ENCODE measurements at places on chromosomes 5 and 9.

DNA sequence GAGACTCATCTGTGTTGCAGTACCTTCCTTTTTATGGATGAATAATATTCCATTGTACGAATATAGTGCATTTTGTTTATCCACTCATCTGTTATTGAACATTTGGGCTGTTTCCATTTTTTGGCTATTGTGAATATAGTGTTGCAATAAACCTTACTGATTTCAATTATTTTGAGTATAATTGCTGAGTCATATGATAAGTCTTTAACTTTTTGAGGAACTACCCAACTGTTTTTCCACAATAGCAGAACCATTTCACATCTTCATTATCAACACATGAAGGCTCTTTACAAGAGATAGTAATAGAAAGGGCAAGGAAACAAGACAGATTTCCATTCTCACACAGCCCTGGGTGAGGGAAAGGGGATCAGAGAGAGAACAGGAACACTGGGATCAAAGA is 329.2 kb downstream of the RAB3C start:
- no peak for DNase-seq

- DNase-seq = no peak
Observed at GRCh38 chr5:111379391-111379816, 132.9 kb downstream of the STARD4 start.

- no peak for DNase-seq
Observed at GRCh38 chr9:80842389-80842788, 847.0 kb downstream of the TLE1 start.

DNA sequence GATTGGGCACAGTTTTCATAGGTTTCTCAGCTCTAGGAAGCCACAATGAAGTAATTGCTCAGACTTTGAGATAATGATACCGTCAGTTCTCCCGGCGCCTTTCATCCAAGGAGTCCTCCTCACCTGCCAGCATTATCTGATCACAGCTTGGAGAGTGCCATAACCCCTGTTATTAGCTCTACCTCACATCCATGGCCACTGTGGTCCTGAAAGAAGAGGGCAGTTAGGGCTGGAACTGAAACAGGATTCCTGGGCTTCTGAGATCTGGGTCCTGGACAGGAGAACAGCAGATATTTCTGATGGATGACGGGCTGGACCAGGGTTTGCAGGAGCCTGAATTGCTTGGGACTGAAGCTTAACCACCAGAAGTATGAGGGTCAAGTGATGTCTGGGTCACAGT is 13.5 kb downstream of the RGS3 start:
- no peak for DNase-seq

DNA sequence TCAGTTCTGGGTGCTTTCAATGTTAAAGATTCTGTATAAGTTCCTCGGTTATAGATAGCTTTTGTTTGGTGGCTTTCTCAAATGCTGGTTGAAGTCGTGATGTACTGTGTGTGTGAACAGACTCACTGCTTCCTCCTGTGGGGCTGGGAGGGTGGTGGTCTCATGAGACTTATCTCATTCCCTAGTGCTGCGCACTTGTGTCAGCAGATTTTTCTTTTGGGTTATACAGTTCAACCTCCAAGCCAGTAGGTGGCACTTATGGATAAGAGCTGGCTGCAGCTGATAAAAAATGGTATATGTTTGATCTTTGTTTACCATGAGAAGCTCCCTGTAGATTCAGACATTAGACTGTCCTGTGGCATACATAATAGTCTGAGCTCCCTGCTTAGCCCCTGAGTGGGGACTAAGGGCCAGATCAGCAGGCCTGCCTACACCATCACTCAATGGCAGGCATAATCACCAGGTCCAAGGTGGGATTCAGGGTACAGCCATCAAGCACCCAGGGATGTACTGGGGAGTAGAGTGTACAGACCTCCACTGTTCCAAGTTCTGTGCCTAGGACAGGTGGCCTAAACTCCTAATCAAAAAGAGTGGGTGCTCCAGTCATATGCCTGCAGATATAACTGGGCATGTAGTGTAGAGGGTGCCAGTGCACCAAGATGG is 174.2 kb downstream of the OXCT1 start:
- peak; percentile 4 for DNase-seq

DNA sequence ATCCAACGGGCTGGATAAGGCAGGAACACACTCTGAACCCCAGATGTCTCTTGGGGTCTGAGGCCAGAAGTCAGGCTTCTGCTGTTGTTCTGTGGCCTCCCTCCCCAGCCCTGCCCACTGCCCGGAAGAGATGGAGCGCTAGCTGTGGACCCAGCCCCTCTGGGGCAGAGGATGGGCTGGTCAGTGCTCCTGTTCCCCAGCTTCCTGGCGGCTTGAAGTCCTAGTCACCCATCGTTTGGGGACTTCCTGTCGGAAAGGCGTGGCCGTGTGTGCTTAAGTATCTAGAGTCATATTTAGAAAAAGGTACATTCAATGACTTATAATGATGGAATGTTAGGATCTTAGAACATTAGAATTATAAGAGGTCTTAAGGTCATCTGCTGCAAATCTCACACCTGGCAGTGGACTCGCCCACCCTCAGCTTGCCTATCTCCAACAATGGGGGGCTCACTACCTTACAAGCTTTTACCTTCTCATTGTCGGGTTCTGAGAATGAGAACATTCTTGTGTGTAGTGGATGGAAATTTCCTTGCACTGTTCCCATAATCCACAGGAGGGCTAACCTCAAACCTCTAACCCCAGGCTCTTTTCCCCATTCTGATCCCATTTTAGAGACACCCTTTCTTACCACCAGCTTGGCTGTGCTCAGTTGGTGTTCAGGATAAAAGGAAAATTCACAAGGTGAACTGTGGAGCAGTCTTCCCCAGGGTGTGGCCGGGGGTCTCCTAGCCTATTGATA is 13.4 kb upstream of the AIF1L start:
- DNase-seq = no peak

GRCh38 chr5:138927979-138928378 is 52.8 kb upstream of the LRRTM2 start:
- DNase-seq = no peak

DNA sequence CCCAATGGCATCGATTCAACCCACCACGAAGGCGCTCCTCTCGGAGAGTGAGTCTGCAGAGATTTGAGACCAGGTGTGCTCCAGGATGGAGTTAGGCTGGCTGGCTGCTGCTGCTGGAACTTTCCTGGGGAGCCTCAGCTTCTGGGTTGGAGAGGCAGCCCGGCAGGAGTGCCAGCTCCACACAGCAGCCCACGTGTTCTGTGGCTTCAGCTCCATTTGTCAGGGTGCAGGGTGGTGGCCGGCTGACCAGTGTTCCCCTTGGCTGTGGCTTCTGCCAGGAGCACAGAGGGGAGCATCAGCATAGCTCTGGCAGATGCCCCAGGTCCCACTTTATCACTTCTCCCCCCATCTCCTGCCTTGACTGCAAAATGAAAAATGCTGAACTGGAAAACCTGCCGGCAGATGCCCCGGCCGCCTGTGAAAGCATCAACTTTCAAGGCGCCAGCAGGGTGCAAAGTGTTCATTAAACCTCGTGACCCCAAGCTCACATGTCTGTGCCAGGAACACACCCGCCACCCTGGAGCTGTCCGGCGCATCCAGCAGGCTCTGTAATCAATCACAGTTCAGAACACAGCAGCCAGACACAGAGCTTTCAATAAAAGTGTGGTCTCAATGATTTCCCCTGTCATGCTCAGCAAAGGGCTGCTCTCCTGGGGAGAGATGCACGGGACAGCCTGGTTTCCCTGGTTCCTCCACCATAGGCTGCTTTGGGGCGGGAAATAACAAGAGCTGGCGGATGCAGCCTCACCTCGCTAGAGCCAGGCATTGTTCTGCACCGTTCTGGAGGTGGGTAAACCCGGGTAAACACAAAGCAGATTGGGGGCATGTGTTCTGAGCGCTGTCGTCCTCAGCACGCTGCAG is 53.2 kb downstream of the TRIP13 start:
- DNase-seq = no peak

DNA sequence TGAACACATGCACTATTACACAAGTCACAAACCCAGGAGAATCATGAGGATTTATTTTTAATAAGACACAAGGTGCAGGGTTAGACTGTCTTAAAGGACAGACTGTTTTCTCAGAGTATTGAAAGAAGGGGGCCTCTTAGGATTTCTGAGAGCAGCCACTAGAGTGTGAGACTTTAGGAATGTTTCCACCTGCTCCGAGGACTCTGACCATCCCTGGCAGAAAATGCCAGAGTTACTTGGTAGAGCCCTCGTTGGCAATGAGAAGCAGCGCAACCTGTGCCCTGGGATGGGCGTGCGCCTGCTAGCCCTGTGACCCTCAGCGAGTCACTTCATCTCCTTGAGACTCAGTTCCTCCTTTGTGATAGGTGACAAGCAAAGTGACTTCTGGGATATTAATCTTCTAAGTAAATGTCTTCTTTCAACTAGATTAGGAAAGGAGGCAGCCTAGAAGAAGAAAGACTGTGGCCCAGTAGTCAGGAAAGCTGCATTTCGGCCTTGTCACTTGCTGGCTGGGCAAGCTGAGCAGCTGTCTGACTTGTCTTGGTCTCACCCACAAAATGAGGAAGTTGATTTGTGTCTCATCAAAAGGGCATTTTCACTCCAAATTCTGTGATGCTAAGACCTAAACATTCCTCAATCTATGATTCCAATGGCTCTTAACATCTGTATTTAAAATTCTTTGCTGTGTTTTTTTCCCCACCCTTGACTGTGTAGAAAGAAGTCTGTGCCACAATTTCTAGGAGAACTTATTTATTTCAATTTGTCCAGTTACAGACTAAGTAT is 60.5 kb downstream of the PTCD2 start:
- DNase-seq = no peak

- DNase-seq = no peak
Observed at GRCh38 chr5:127429928-127430327, 87.5 kb upstream of the PRRC1 start.

DNA sequence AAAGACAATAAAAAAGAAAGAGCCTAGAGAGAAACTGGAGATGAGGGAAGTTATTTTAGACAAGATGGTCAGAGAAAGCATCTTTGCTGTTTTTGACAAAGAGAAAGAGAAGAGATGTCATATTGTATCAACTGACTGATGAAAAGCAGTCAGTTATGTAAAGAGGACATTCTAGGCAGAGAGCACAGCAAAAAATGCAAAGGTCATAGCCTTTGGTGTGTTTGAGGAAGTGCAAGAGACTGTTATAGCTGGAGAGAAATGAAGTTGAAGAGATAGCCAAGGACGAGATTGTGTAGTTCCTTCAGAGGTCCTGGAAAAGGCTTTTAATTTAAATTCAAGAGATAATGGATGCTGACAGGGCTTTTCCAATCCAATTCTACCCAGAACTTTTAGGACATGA is 342.4 kb downstream of the RASEF start:
- DNase-seq = no peak

DNA sequence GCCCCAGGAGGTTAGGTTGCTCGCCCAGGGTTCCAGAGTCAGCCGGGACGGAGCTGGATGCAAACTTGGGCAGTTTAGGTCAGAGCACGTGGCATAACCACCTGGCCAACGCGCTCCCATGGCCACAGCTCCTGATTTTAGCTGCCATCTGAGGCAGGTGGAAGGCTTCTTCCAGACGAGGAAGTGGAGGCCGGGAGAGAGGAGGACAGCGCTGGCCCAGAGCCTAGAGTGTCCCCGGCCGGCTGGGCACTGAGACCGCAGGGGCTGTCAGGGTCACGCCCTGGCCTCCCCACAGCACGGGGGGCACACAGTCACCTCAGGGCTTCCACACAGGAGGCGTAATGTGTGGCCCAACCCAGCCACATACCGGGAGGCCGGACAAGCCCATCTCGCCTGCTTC is 16.1 kb upstream of the PHYKPL start:
- no peak for DNase-seq

DNA sequence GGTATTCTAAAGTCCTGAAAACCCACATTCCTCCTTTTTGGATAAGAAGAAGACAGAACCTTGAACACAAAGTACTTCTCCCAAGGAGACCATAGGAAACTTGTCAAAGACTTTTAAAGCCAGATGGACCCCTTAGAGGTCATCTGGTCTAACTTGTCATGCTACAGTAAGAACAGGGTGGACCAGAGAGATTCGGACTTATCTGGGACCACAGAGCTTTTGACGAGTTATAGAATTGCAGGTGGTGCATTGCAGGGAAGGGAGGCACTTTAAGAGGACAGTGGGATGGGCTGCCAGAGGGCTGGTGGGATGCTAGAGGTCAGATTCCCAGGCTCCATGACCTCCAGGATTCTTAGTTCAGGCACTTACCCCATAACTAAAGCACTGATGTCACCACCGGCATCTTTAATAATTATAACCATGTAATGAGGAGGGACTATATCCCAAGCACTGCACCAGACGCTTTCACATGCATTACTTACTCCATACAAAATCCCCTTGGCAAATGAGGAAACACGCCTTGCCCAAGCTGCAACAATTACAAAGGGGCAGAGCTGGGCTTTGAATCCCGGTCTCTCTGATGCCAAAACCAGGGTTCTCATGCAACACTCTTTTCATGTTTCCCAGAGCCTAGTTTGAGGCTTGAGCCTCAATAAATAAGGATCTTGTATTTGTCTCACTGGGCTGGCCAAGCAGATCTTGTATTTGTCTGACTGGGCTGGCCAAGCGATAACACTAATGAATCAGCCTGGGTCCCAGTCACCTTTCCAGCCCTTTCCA is 12.8 kb upstream of the GPX3 start:
- no peak for DNase-seq

GRCh38 chr9:69965416-69966145 is 78.1 kb upstream of the MAMDC2 start:
- no peak for DNase-seq

GRCh38 chr9:113817171-113817570 is 58.9 kb upstream of the ZNF618 start:
- no peak for DNase-seq

- DNase-seq = no peak
Observed at GRCh38 chr9:113471566-113471965, 8.0 kb downstream of the RGS3 start.

- DNase-seq = no peak
Observed at GRCh38 chr5:134969166-134969565, 1.5 kb downstream of the CATSPER3 start.

DNA sequence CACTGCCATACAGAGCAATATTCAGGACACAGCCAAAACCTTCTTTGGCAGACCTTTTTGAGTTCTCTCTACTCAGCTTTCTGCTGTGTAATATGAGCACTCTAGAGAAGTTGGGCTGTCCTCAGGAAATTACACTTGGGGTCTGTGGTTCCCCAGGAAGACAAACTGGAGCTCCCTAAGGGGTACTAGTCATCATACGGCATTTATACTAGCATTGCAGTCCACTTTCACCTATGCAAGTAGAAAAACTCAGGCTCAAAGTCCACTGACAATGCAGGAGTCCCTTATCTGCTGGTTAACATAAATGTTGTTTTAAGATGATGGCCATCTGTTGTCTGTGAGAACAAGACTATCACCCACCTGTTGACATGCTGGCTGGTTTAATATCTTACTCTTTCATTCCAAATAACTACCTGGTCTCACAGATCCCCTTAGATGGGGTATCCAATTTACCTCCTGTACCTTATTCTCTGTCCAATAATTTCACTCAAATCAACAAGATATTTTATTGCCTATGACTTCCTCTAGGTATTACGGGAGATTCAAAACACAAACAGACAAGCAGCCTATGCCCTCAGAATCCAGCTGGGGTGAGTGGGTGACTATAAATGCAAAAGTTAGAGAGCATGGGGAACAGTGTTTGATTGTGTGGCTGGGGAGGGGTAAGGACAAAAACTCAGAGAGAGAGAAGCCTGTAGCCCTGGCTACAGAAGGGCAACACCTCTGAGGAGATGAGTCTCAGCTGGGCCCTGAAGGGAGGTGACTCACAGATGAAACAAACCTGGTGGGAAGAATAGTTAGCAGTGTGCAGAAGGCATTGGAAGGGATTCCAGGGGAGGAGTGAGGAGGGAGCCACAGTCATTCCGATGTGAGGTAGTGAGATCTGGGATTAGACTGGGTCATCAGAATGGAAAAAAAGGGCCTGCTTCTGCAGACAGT is 10.2 kb downstream of the DOCK8 start:
- DNase-seq = no peak

Measured in activated CD4-positive, alpha-beta T cell treated with anti-CD3 and anti-CD28 coated beads, Interleukin-2, Interleukin-4, amounts not matched to agents 100 ng/mL and 50 ng/mL, durations not matched to agents 16 hours and 8 hours (primary cell).